GF-D8 (cell line): ENCODE measurements at places on chromosomes 6 and 20.
A peak's percentile ranks its signal among the peaks of the same experiment; 100 is the strongest.

GRCh38 chr6:3151691-3152090 is 5.7 kb downstream of the TUBB2A start:
- no peak for DNase-seq

GRCh38 chr6:37008484-37009465 is 3.3 kb downstream of the FGD2 start:
- DNase-seq, result no peak

GRCh38 chr6:88842320-88842719 is 121.1 kb downstream of the RNGTT start:
- no peak for DNase-seq

DNA sequence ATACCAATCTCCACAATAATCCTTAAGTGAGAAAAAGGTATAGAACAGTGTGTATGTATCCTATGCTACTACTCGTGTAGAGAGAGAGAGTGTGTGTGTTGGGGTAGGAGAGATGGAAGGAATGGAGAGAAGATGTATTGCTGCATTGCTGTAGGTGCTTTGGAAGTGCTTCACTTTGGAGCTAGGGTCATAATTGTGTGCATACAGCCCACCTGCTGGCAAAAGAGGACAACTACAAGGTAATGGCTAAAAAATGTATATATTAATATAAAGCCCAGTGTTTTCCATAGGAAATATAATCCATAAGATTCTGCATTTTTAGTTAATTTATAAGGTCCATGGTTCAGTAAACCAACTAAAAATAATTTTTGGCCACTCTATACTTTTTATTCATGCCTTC is 36.1 kb downstream of the SERAC1 start:
- DNase-seq, result peak; percentile 15

DNA sequence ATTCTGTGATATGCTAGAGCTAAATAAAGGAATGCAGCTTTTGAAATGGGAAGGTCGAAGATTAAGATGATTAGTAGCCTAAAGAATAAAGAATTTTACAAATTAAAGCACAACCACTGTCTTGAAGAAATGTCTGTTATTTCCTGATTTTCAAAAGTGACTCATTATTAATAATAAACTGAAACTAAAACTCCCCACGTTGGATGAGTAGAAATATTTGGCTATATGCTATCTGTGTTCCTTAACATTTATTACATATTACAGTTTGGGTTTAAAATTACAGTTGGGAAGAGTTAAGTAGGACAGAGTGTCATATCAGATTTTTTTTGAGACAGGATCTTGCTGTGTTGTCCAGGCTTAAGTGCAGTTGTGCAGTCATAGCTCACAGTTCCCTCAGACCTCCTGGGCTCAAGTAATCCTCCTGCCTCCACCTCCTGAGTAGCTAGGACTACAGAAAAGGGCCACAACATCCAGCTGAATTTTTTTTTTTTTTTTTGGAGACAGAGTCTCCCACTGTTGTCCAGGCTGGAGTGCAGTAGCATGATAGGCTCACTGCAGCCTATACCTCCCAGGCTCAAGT is 47.1 kb downstream of the AKIRIN2 start:
- no peak for DNase-seq

DNA sequence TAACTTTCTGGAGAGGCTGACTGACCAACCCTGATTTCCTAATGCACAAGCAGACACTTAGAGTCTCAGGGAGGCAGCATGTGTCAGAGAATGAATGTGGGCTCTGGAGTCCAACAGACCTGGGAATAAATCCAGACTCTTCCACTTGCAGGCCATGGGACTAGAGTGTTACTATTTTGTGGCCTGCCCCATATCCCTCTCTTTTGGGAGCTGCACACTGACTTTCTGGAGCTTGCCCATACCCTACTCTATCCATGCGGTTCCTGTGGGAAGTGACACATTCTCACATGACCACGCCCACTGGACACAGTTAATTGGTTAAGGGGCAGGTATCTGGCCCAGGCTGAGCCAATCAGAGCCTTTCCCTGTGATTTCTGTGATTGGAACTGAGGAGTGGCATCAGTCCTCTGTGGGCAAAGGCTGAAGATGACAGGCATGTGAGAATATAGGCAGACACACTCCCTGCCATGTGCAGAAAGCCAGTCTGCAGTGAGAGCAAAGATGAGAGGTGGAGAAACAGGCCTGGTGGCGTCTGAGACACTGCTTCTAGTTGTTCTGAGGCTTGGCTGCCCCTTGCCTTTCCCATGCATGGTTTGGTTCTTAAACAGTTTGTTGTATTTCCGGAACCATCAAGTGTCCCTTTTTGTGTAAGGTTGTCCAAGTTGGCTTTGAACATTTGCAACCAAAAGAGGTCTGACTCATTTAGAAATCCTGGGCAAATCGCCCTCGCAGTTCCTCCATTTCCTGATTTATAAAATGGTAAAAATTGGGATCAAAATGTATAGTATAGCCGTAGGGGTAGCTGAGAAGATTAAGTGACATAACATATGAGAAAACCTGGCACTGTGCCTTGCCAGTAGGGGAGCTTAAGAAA is 125.6 kb downstream of the CDC5L start:
- no peak for DNase-seq

GRCh38 chr6:113654396-113654795 is 202.7 kb upstream of the MARCKS start:
- DNase-seq, result no peak

DNA sequence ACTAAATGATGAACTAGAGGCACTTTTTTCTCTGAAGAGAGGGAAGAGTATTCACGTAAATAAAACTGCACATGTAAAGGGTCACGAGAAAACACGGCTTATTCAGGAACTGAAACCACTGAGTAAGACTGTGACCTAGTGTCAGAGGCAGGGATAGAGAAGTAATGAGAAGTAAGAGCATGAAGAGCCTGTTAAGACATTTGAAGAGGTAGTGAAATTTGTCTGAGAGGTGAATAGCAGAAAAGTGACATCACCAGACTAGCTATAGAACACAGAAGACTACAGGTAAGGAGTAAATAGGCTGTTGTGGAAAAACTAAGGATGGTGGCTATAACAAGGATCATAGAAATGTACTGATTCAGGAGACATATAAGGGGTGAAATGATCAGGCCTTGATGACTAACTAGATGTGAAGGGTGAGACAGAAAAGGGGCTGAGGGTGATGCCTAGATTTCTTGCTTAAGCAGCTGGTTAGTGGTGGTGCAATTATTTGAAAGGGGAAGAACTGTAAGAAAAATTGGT is 76.8 kb downstream of the REV3L start:
- DNase-seq, result no peak

DNA sequence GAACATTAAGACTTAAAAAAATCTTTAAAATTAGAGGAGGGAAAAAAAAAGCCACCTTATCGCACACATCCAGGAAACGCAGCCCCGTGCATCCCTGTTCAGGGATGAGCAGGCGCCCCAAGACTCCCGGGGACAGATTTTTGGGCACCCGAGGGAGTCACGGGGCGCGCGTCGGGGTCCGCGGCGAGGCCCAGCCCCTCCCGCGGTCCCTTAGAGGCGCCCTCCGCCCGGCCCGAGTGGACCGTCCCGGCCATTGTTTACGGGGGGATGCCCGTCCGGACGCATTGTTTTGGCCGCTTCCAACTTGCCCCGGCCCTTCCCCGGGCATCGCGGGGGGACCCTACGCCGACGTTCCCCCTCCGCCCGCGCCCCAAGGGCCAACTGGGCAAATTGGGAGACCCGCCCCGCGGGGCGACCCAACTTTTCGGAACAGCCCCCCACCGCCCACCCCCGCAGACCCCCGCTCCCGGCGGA is 610 bp downstream of the ZNF217 start:
- no peak for DNase-seq

DNA sequence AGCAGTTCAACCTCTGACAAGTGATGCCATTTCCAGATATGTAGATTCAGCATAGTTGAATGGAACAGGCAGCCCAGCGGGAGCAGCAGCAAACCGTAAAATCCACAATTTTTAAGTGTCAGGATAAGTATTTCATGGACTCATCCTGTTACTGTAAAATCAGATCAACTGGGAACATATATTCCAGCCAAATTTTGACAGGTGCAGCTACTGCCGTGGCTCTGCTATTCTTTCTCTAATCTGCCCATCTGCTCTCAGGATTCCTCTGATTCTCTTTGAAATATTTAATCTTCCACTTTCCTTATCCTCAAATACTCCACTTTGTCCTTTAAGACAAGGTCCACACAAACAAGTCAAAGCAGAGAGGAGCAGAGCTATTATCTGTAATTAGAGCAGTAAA is 245.4 kb upstream of the ASCC3 start:
- no peak for DNase-seq

GRCh38 chr6:138486249-138487101 is 12.8 kb downstream of the NHSL1 start:
- DNase-seq, result no peak

- DNase-seq, result no peak
These were observed 164.8 kb upstream of the SGK1 start for GRCh38 chr6:134482593-134483270.

- no peak for DNase-seq
These were observed 52.2 kb upstream of the FNDC1 start for GRCh38 chr6:159117046-159117445.

- DNase-seq, result no peak
These were observed 60.5 kb downstream of the PREX1 start for GRCh38 chr20:48766961-48767960.

GRCh38 chr20:10466855-10467254 is 31.8 kb downstream of the SLX4IP start:
- DNase-seq, result no peak

GRCh38 chr6:41451515-41452163 is 94.5 kb upstream of the FOXP4 start:
- no peak for DNase-seq

- peak; percentile 56 for DNase-seq
These were observed 43.4 kb downstream of the PLAGL1 start for GRCh38 chr6:143964674-143965081.

GRCh38 chr6:21147995-21148394 is 445.6 kb upstream of the SOX4 start:
- no peak for DNase-seq

GRCh38 chr6:5423251-5423650 is 161.9 kb downstream of the FARS2 start:
- DNase-seq, result no peak

- DNase-seq, result no peak
These were observed 1.1 kb downstream of the DLK2 start for GRCh38 chr6:43454290-43454695.

DNA sequence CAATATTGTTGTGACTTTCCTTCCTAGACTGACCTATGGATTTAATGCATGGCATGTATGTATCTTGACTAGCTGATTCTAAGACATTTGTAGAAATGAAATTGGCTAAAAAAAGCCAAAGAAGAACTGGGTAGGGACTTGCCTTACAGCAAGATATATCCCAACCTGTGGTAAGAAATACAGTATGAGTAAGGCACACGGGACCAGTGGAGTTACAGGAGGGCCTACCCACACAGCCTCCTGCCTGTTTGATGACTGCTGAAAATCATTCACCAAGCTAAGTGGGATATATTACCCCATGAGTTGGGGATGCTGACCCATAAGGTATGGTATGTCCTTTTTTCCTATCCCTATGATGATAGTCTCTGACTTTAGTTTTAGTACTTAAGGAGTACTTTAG is 112.2 kb downstream of the INSM1 start:
- no peak for DNase-seq

DNA sequence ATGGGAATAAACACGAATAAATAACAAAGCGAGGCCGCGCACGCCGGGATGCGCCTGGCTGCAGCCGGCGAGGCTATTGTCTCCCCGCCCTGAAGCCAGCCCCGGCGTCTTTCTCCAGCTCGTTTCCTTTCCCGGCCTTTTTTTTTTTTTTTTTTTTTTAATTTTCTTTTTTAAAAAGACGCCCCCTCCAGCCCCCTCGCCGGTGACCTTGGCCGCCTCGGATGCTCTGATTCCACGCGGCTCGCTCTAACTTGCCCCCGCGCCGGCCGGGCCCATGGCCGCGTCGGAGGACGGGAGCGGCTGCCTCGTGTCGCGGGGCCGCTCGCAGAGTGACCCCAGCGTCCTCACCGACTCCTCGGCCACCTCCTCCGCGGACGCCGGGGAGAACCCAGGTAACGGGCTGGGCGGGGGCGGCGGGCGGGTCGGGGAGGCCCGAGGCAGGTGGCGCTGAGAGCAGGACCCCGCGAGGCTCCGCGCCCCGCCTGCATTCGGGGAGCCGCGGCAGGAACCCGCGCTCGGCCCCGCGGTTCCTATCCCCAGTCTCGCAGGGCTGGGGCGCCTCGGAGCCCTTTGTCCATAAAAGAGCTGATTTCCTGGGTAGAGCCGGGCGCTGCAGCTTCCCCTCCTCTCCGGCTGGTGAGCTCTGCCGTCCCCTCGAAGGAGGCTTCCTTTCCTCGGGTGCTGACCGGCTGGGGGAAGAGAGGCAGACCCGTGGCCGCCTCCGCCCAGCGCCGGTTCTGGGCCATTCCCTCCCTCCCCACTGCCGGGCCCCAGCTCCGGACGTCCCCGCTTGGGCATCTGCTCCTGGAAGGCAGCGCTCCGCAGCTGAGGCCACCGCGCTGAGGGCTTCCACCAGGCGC is 631 bp downstream of the PHACTR3 start:
- DNase-seq, result no peak

DNA sequence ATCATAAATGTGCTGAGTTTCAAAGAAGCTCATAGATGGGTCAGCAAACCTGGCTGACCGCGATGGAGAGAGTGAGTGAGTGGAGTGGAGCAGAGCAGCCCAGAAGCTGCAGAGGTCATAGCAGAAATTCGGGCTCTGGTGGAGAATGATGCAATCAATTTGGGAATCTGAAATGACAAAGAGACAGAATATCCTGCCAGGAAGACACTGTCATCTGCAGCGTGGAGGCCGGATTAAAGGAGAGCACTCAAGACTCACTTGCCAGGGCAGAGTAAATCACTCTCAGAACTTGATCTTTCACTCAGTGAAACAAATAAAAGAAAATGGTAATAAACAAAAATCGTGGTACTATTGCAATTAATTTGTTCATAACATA is 109.6 kb upstream of the RREB1 start:
- DNase-seq, result no peak

- DNase-seq, result no peak
These were observed 31.9 kb upstream of the MRGBP start for GRCh38 chr20:62764156-62764935.

DNA sequence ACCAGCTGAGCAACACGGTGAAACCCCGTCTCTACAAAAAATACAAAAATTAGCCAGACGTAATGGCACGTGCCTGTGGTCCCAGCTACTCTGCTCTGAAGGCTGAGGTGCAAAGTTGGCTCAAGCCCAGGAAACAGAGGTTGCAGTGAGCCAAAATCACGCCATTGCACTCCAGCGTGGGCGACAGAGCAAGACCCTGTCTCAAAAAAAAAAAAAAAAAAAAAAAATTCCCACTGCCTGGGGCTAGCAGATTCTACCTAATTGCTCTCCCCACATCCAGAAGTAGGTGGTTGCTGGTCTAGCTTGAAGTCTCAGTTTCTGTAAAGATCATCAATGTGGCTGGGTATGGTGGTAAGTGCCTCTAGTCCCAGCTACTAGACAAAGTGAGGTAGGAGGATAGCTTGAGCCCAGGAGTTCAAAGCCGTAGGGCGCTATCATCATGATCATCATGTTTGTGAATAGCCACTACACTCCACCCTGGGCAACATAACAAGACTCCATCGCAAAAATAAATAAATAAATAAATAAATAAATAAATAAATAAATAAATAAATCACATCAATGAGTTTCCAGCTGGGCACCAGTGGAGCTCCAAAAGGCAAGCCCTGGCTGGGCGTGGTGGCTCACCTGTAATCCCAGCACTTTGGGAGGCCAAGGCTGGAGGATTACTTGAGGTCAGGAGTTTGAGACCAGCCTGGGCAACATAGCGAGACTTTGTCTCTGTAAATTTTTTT is 6.3 kb upstream of the AP5S1 start:
- no peak for DNase-seq

GRCh38 chr6:134593887-134594286 is 276.0 kb upstream of the SGK1 start:
- DNase-seq, result no peak

- DNase-seq, result no peak
These were observed 146.8 kb upstream of the B3GAT2 start for GRCh38 chr6:71103641-71104040.

GRCh38 chr6:94751641-94752329 is 825.5 kb upstream of the MANEA start:
- no peak for DNase-seq
